Inflammatory macrophage treated with lipopolysaccharide for 4 hours (primary cell): ENCODE measurements at places on chromosomes 5 and 9.

- DNase-seq, result no peak
These were observed 205.5 kb downstream of the SLIT3 start for GRCh38 chr5:169095410-169095960.

DNA sequence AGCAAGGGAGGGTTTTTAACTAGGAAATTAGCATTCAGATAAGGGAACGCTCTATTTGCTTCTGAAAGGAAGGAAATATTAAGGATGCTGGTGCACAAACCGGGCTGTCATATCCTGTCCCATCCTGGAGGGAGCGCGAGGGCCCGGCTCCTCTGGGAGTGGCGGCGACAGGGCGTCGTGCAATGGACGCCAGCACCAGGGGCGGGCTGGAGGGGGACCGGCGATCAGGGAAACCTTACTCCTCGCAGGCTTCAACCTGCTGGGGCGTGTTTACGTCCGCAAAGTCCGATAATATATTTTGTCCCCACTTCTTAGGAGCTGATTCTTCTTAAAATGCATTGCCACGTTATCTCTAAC, 197.1 kb upstream of the TBCA start:
- DNase-seq, result no peak

- no peak for DNase-seq
These were observed 38.3 kb upstream of the SMU1 start for GRCh38 chr9:33114746-33115145.

- no peak for DNase-seq
These were observed 6.2 kb upstream of the PDLIM4 start for GRCh38 chr5:132251220-132251725.

DNA sequence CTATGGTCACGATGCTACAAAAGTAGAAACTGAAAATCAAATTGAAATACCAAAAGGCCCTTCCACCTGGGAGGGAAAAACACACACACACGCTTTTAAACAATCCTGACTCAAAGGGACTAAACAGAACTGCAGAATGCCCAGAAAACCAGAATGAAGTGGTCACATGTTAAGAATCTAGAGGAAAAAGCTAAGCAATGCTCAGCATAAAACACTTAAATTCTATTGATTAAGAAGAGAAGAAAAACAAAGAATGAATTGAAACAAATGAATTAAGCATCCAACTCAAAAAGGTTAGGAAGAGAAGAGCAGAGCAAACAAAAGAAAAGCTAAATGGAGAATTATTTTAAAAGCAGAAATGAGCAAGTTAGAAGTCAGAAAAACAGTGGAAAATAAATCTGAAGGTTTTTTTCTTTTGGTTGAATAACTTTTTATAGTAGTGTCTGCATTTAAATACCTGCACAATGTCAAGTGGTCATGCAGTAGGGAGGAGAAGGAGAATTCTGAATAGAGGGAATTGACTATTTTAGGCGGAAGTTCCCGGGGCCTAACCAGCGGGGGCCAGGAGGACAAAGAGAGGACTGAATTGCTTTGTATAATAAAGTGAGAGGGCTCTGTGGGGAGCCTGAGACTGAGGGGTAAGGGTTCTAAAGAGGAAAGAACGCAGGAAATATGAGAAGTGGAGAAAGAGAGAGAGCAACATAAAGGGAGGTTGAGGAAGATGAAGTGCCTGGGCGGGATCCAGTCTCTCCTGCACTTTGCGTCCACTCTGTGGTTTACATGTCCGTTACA, 146.8 kb downstream of the ATPSCKMT start:
- DNase-seq, result no peak

GRCh38 chr5:133250527-133250926, 198.7 kb downstream of the HSPA4 start:
- no peak for DNase-seq

DNA sequence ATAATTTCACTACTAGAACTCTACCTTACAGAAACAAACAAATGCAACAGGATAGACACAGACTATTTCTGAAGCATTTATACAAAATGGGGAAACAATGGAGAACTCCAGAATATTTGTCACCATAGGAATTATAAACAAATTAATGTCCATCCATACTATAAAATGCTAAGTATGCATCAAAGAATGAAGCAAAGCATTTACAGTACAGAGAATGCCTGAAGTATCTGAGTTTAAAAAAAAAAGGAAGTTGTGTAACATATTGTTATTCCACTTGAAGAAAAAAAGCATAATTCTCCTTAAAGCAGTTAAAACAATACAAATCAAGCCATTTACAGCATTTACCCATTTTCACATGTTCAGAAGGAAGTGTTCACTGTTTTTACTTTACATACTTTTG, 53.0 kb downstream of the DROSHA start:
- no peak for DNase-seq

- no peak for DNase-seq
These were observed 555.8 kb upstream of the CDH9 start for GRCh38 chr5:27594141-27594540.

GRCh38 chr9:70861376-70861775, 260.0 kb downstream of the TRPM3 start:
- peak; percentile 44 for DNase-seq

GRCh38 chr9:127130661-127131538, 8.5 kb upstream of the ANGPTL2 start:
- peak; percentile 88 for DNase-seq

DNA sequence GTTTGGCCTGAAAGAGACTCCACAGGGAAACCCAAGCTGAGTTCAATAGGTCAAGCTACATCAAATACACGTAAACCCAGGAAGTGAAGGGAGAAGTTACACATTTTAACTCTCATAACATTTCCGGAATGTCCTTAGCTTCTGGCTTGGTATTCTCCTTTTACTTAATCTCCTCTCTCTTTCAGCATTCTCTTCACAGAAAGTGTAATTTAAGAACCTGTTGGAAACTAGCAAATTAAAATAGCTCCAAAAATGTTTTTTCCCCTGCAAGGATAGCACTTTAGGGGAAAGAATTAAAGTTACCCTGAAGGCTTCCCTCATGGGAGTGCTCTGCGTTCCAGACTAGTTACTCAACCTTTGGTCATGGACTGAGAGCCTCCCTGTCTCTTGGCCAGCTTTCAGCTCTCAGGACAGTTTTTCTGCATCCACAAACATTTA, 292.7 kb upstream of the TARS1 start:
- DNase-seq, result no peak

DNA sequence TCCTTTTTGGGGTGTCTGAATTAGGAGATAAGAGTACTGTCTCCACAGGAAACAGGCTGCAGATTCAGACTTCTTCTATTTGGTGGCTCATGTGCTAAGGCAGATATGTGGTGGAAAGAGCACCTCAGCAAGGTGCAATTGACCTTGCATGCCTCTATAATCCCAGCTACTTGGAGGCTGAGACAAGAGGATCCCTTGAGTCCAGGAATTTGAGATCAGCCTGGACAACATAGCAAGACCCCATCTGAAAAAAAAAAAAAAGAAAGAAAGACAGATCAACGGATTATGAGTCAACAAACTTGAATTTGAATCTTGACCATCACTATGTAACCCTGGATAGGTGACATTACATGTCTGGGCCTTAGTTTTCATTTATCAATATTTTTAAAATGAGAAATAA, 44.4 kb downstream of the RFK start:
- no peak for DNase-seq

- DNase-seq, result no peak
These were observed 59.8 kb upstream of the ABCA1 start for GRCh38 chr9:104987743-104988142.

DNA sequence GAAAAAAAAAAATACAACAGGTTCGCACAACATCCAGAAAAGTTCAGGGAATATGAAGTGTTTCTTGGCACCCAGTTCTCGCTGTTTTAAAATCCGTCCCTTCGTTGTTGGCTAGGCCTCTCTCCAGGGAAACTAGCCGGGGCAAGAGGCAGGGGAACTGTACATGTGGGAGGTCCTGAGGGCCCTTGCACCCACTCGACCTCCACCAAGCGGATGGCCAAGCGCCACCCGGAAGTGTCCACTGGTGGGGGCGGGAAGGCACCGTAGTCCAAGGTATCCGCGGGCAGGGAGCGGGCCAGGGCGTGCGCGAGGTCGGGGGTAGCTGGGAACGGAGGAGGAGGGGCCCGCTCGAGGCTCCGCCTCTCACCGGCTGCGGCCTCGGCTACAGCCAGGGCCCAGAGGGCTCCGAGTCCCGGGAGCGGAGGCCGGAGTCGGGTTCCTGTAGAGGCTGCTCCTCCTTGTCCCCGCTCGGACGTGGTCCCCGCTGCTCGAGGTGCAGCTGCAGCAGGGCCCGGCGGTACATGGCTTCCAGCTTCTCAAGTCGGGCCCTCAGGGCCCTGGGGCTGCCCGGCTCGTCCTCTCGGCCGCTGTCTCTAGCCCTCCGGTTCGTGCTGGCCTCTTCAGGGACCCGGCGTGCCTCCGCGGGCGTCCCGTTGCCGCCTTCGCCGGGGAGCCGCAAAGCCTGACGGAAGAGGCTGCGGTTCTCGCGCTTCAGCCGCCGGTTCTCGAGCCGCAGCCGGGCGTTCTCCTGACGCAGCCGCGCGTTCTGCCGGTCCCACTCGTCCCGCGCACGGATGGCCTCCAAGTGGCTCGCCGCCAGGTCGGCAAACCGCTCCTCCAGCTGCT, 720 bp downstream of the TUSC1 start:
- peak; percentile 57 for DNase-seq

DNA sequence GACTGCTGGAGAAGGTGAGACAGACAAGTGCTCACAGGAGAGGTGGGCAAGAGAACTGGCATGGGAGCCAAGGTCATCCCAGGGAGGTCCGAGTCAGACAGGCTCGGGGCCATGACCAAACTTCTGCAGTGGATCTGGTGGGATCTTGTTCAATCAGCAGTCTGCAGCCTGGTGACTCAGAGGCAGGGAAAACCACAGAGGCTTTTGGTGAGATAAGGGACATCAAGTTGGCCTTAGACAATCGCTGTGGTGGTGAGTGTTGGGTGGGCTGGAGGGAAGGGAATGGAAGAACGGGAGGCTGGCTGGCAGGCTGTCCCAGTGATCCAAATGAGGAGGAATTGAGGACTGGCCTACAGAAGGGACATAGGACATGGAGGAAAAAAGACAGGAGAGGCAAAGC, 123.8 kb downstream of the TMEM174 start:
- DNase-seq, result no peak

DNA sequence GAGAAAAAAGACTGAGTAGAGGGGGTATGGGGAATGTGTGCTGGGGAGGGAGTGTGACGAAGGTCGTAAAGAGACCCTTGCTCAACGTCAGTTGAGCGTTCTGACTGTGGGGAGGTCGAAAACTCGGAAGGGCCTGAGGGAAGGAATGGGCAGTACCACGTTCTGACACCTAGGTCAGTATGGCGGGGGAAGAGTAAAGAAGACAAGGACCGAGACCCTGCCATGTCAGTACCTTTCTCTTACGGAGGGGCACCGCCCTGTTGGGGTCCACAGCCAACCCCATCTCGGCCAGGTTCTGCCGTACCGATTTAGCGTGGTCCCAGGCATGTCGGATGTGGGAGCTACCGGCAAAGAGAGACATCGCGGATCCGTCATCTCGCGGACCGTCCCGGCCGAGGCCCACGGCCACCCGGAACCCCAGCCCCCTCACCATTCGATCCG, 375 bp downstream of the NOP16 start:
- peak; percentile 12 for DNase-seq

GRCh38 chr5:95985249-95985648, 23.6 kb upstream of the ELL2 start:
- no peak for DNase-seq

GRCh38 chr9:90830051-90830450, 28.4 kb downstream of the SYK start:
- DNase-seq, result no peak

- no peak for DNase-seq
These were observed 233.7 kb downstream of the ADAMTSL1 start for GRCh38 chr9:18707489-18708205.

DNA sequence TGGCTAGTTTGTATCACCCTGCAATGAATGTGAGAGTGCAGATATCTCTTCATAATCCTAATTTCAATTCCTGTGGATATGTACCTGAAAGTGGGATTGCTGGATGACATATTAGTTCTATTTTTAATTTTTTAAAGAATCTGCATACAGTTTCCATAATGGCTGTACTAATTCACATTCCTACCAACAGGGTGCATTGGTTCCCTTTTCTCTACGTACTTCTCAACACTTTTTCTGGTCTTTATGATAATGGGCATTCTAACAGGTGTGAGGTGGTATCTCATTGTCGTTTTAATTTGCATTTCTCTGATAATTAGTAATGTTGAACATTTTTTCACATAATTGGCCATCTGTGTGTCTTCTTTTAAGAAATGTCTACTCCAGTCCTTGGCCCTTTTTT, 927.5 kb downstream of the DTWD2 start:
- no peak for DNase-seq

DNA sequence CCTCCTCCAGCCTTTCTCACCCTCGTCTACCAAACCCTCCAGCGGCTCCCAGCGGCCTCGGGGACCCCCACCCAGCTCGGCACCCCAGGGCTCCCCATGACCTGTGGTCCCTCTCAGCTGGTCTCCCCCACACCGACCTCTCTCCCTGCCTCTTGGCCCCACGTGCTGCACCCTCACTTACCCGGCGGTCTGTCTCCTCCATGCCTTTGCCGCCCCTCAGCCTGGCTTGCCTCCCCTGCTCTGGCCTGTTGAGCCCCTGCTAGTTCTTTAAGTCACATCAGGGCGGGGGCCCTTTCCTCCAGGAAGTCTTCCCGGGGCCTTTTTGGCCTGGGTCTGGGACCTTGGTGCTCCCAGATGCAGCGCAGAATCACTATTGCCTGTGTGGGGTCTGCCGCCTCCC, 81.5 kb downstream of the LMX1B start:
- no peak for DNase-seq

DNA sequence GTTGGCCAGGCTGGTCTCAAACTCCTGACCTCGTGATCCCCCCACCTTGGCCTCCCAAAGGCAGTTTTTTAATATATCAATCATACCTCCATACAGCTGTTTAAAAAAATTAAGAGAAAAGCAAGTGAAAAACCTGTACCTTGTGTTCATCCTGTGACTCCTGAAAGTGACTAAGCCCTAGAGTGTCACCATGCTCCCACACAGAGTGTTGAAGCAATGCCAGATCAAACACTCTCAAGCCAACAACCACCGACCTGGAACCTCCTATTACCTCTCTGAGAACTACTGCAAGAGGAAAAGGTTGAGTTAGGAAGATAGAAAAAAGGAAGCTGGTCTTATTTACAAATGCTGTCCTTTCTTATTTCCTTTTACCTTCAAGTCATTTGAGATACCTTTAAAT, 123.5 kb downstream of the RASEF start:
- no peak for DNase-seq

DNA sequence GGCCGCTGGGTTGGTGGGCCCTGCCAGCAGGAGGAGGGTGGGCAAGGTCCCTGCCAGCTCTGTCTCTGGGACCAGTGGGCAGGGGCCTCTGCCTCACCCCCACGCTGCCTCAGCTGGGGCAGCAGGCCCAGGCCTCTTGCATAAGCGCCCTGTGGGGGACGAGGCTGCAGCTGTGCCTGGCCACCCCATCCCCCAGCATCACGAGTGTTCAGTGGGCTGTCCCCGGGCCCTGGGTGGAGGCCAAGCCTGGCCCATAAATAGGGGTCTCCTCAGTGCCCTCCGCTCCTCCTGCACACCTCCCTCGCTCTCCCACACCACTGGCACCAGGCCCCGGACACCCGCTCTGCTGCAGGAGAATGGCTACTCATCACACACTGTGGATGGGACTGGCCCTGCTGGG, at the start of gene PTGDS:
PTGDS (plus strand) TSS at position 282 of the 400 bp plus-strand sequence; CDS start at position 357, 75 bp downstream.
- DNase-seq, result no peak
